ENCODE measurements at places on chromosomes 4 and X. TPM values are rescaled to one million over a fixed set of nuclear protein-coding genes. Genes with fewer than 3 reads are reported as not detected.

DNA sequence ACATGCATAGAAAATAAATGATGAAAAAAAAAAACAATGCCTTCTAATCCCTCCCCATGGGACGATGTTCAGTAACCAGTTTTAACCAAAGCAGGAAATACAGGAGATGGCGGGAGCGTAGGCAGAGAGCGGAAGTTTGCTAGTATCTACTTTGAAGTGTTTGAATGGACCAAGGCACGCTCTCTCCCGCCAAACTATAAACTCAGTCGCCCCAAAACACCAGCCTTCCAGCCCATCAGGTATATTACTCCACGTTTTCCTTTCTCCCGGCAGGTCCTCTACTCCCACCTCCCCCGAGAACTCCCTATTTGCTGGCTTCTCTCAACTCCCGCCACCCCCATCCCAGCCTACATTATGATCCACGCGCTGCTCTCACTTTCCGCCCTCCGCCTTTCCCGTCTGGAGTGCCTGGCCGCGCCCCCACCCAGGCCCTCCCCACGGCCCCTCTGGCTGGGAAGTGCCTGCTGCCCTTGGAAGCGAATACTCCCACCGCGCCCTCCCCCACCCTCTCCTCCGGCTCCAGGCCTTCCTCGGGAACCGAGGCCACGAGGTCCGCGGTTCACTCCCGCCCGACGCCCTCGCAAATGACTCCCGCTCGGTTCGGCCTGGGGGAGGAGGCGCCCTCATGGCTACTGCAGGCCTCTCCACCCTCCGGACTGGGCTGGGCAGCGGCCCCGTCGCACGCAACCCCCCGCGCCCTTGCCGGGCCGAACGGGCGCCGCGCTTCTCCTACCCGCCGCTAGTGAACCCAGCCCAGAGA is 723 bp downstream of the DHX15 start:
- H3K27ac ChIP-seq = peak overlapping the region; percentile 99
- H3K27me3 ChIP-seq = no peaks in the 10 kb centered on the region
- H3K4me1 ChIP-seq = no peaks in the 10 kb centered on the region
- H3K4me3 ChIP-seq = peak overlapping the region; percentile 88
- DNase-seq = peak; percentile 57
- no peaks in the 10 kb centered on the region for H3K36me3 ChIP-seq

Gene RBM46
- 0.54 TPM for total RNA-seq

DNA sequence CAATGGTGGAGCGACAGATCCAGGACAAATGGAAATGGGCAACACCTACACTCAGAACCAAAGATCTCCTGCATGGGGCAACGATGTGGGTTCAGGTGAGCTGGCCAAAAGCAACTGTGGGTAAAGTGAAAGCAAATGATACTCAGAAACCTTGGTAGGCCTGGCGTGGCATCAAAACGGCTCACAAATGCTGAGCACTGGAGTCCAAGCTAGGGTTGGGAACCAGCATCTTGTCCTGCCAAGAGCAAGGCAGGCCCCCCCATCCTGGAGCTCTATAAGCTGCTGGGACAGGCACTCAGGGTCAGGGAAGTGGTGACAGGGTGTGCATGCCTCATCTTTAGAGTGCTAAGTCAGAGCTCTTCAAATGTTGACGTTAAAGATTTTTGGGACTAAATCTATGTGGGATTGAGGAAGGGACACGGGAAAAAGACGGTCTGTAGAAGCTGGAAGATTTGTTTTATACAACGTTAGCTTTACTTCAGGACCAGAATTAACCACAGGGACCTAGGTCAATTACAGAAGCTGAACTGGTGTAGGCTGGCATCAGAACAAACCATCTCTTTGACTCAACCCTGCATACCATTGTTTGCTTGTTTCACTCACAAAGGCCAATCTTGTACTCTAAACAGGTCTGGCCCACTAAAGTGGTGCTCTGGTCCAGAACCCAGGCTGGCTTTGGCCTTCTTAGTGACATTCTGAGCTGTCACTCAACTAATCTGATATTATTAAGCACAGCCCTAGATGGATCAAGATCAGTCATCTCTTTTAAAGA is 10.7 kb downstream of the ATP8A1 start:
- no peaks in the 10 kb centered on the region for H3K27me3 ChIP-seq
- H3K4me1 ChIP-seq = no peaks in the 10 kb centered on the region

GRCh38 chr4:153940916-153941315 is 152.0 kb upstream of the SFRP2 start:
- peaks cover 1% of the 10 kb centered on the region for H3K27me3 ChIP-seq
- H3K27ac ChIP-seq = no peak overlapping the region
- no peaks in the 10 kb centered on the region for H3K36me3 ChIP-seq
- no peaks in the 10 kb centered on the region for H3K4me1 ChIP-seq

- no peaks in the 10 kb centered on the region for H3K27me3 ChIP-seq
- H3K4me3 ChIP-seq = no peak overlapping the region
- no peak for DNase-seq
- H3K4me1 ChIP-seq = no peaks in the 10 kb centered on the region
- H3K27ac ChIP-seq = no peak overlapping the region
- no peaks in the 10 kb centered on the region for H3K36me3 ChIP-seq
Measured at GRCh38 chr4:120472447-120473131, 405.9 kb upstream of the MAD2L1 start.

DNA sequence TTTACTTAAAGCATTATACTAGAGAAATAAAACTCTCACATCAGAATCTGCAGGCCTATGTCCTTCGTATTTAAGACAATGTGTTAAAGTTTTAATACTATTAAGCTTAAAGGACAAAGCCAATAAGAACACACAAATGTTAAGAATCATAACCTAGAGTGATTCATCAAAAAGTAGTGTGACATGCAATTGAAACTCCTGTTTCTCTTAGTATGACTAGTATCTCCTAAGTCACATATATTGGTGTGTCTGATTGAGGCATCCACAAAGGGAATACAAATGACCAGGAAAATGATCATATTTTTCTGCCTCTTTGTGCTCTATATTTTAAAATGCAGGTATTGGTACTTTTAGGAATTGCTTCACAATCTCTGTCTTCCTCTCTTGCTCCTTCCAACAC is 23.8 kb downstream of the GPRASP3 start:
- H3K36me3 ChIP-seq = no peaks in the 10 kb centered on the region
- DNase-seq = no peak
- no peak overlapping the region for H3K4me3 ChIP-seq
- H3K27ac ChIP-seq = no peak overlapping the region

DNA sequence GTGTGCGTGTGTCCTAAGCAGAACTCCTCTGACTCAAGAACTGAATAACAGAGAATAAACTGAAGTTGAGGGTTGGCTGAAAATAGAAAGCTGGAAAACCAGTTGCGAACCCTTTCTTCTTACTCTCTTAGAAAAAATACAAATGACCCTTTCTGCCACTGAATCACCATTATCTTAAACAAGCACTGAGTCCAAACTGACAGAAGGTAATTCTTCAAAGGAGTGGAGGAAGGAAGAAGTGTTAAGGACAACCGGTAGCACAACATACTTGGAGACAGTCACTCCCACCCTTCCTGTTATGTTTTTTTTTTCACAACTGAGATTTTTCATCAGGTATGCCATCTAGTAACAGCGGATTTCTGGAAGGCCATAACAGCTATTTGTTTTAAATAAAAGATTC is 38.1 kb downstream of the HELQ start:
- H3K4me1 ChIP-seq = no peaks in the 10 kb centered on the region
- no peaks in the 10 kb centered on the region for H3K27me3 ChIP-seq
- H3K27ac ChIP-seq = no peak overlapping the region
- DNase-seq = no peak

GRCh38 chr4:153969542-153969941 is 180.7 kb upstream of the SFRP2 start:
- no peaks in the 10 kb centered on the region for H3K27me3 ChIP-seq
- H3K4me1 ChIP-seq = no peaks in the 10 kb centered on the region
- H3K36me3 ChIP-seq = no peaks in the 10 kb centered on the region
- no peak for DNase-seq
- no peak overlapping the region for H3K4me3 ChIP-seq
- no peak overlapping the region for H3K27ac ChIP-seq

Gene CASP3
- 81.1 TPM for total RNA-seq

Gene MXRA5
- 1.7 TPM for total RNA-seq

Gene TXLNG
- total RNA-seq = 42.6 TPM

GRCh38 chr4:89288430-89288829 is 19.2 kb downstream of the GPRIN3 start:
- H3K4me1 ChIP-seq = no peaks in the 10 kb centered on the region
- DNase-seq = no peak
- no peak overlapping the region for H3K27ac ChIP-seq
- no peaks in the 10 kb centered on the region for H3K36me3 ChIP-seq
- H3K4me3 ChIP-seq = no peak overlapping the region

DNA sequence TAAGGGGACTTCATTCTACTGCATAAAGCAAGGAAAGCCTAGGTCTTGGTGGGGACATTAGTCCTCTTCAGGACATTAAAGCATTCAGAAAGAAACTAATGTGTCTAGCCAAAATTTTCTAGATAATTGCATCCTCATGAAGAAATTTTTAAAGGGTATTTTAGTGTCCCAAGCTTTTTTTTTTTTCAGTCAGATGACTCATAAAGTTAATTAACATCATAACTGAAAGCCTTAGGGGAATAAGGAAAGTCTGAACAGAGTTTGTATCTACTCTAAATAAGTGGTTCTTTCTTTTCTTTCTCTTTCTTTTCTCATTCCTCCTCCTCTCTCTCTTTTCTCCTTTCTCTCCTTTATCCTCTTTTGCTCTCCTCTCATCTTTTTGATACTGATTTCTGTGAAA is 202.4 kb downstream of the ADAMTS3 start:
- H3K27ac ChIP-seq = no peak overlapping the region
- DNase-seq = no peak
- no peaks in the 10 kb centered on the region for H3K36me3 ChIP-seq
- H3K27me3 ChIP-seq = no peaks in the 10 kb centered on the region

Gene S100P
- total RNA-seq = not detected

GRCh38 chrX:30248854-30249253 is 1.9 kb downstream of the MAGEB1 start:
- H3K27me3 ChIP-seq = no peaks in the 10 kb centered on the region
- no peak overlapping the region for H3K27ac ChIP-seq
- H3K36me3 ChIP-seq = no peaks in the 10 kb centered on the region
- H3K4me3 ChIP-seq = no peak overlapping the region
- no peaks in the 10 kb centered on the region for H3K4me1 ChIP-seq

DNA sequence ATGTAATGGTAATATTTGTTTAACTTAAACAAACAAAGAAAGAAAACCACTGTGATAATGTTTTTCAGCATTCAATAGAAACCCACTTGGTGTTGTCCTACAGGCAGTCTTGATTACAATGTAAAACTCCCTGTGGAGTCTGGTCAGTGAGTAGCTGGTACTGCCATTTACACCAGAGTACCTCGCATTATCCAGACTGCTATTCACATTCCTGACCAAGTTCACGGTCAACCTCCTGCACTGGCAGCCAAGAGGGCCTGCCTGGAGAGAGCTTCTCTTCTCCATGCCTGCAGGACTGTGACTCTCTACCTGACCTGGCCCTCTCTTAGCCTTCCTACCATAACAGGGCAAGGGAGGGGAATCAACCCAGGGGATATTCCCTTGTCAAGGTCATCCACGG is 2.9 kb upstream of the LONRF3 start:
- H3K4me1 ChIP-seq = peaks cover 10% of the 10 kb centered on the region
- H3K27me3 ChIP-seq = peaks cover 71% of the 10 kb centered on the region
- H3K27ac ChIP-seq = no peak overlapping the region
- peaks cover 7% of the 10 kb centered on the region for H3K36me3 ChIP-seq
- H3K4me3 ChIP-seq = no peak overlapping the region

DNA sequence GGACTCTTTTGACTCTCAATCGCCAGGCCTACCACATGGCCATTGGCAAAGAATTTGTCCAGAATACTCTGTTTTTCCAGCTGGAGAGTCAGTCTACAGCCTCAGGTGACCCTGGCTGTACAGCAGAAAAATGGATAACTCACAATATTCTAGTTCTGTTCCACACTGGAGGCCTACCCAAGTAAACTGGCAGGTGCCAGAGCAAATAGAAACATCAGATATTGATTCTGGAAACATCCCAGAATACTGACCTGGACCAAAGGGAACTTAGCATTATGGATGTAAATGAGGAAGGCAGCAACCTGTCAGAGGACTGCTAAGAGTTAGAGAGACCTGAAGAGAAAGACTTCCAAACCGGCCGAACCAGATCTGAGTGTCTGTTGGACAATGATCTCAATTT is 147.9 kb upstream of the SMAD1 start:
- H3K27ac ChIP-seq = no peak overlapping the region
- no peaks in the 10 kb centered on the region for H3K27me3 ChIP-seq
- no peak for DNase-seq
- H3K36me3 ChIP-seq = no peaks in the 10 kb centered on the region
- no peak overlapping the region for H3K4me3 ChIP-seq

Gene LNX1
- total RNA-seq = 3.1 TPM
